ENCODE measurements at places on chromosomes 4 and X.

GRCh38 chr4:125420526-125420925, 105.8 kb downstream of the FAT4 start:
- no peaks in the 10 kb centered on the region for H3K27me3 ChIP-seq
- no peaks in the 10 kb centered on the region for H3K4me1 ChIP-seq
- DNase-seq = no peak
- no peaks in the 10 kb centered on the region for H3K36me3 ChIP-seq
- no peak overlapping the region for H3K4me3 ChIP-seq

GRCh38 chrX:85375333-85375738, 4.1 kb downstream of the POF1B start:
- no peaks in the 10 kb centered on the region for H3K27me3 ChIP-seq
- no peak overlapping the region for H3K27ac ChIP-seq
- no peak overlapping the region for H3K4me3 ChIP-seq
- no peak for DNase-seq
- H3K4me1 ChIP-seq = no peaks in the 10 kb centered on the region
- no peaks in the 10 kb centered on the region for H3K36me3 ChIP-seq

DNA sequence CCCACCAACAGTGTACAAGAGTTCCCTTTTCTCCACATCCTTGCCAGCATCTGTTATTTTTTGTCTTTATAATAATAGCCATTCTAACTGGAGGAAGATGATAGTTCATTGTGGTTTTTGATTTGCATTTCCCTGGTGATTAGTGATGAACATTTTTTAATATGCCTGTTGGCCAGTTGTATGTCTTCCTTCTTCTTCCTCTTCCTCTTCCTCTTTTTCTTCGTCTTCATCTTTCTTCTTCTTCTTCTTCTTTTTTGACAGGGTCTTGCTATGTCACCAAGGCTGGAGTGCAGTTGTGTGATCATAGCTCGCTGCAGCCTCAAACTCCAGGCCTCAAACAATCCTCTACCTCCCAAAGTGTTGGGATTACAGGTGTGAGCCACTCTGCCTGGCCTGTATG, 87.4 kb downstream of the CCDC160 start:
- no peaks in the 10 kb centered on the region for H3K36me3 ChIP-seq
- H3K4me3 ChIP-seq = no peak overlapping the region
- no peak for DNase-seq
- no peaks in the 10 kb centered on the region for H3K4me1 ChIP-seq
- H3K27me3 ChIP-seq = peaks cover 2% of the 10 kb centered on the region

GRCh38 chr4:136526517-136526916, 1005.8 kb downstream of the PCDH18 start:
- H3K27ac ChIP-seq = no peak overlapping the region
- no peaks in the 10 kb centered on the region for H3K4me1 ChIP-seq
- H3K27me3 ChIP-seq = no peaks in the 10 kb centered on the region
- DNase-seq = no peak
- no peaks in the 10 kb centered on the region for H3K36me3 ChIP-seq

- no peak overlapping the region for H3K4me3 ChIP-seq
- H3K27ac ChIP-seq = no peak overlapping the region
Observed at GRCh38 chr4:176817204-176817603, 24.5 kb upstream of the VEGFC start.

GRCh38 chr4:180926277-180926676, 1316.9 kb upstream of the TENM3 start:
- no peak overlapping the region for H3K27ac ChIP-seq
- H3K27me3 ChIP-seq = no peaks in the 10 kb centered on the region
- H3K4me1 ChIP-seq = no peaks in the 10 kb centered on the region
- H3K36me3 ChIP-seq = no peaks in the 10 kb centered on the region
- DNase-seq = no peak
- H3K4me3 ChIP-seq = no peak overlapping the region
